Activated T-helper 1 cell treated with anti-CD3 and anti-CD28 coated beads, Interleukin-12 subunit alpha, Interleukin-12 subunit beta, Interleukin-2, Interleukin-4 antibody, amounts not matched to agents 30 ng/mL and 10 ng/mL and 1 ng/mL, durations not matched to agents 14 hours and 24 hours and 36 hours (primary cell): ENCODE measurements at places on chromosomes 2 and 18. TPM values are rescaled to one million over a fixed set of nuclear protein-coding genes. Genes with fewer than 3 reads are reported as not detected.

DNA sequence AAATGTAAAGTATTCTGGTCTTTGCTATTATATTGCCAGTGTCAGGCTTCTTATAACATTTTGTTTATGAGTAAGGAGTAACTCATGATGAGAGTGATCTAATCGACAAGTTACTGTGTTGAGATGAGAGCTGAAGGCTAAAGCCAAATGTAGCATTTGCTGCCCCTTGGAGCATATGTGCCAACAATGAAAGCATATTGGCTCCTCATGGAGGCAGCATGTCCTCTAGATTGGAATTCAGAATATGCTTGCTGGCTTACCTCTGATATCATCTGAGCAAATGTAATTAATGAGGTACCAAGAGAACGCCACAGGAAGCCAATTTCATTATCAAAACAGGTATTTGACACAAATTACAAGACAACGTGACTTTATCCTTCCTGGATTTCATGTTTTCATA lies 781.1 kb upstream of the FSHR start:
- no peaks in the 10 kb centered on the region for H3K27me3 ChIP-seq
- H3K36me3 ChIP-seq = no peaks in the 10 kb centered on the region
- peaks cover 1% of the 10 kb centered on the region for H3K4me1 ChIP-seq
- DNase-seq = no peak

- no peak for DNase-seq
- H3K36me3 ChIP-seq = no peaks in the 10 kb centered on the region
- no peak overlapping the region for H3K27ac ChIP-seq
- no peak overlapping the region for H3K4me3 ChIP-seq
- H3K4me1 ChIP-seq = no peaks in the 10 kb centered on the region
Measured at GRCh38 chr2:238975408-238975807, 127.5 kb downstream of the TWIST2 start.

DNA sequence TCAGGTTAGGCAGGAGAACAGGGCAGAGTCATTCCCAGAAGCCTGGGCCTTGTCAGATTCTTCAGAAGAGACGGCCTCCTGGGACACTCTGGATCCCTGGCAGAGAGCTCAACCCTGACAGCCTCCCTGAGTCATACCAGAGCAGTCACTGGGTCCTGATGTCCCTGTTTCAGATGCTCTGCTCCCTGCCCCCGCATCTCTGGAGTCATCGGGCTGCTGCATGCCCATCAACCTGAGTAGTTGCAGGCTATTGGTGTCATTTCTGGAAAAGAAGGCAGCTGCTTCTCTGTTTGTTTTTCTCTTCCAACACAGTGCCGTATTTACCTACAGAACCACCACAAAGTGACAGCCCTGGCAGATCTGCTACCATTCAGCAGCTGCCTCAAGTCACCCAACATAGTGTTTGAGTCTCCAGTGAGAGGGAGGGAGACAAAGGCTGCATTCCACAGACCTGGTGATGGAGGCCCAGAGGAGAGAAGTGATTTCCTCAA lies 145.1 kb downstream of the B3GNT2 start:
- H3K4me3 ChIP-seq = no peak overlapping the region
- no peak overlapping the region for H3K27ac ChIP-seq
- H3K27me3 ChIP-seq = no peaks in the 10 kb centered on the region
- no peak for DNase-seq
- no peaks in the 10 kb centered on the region for H3K36me3 ChIP-seq

DNA sequence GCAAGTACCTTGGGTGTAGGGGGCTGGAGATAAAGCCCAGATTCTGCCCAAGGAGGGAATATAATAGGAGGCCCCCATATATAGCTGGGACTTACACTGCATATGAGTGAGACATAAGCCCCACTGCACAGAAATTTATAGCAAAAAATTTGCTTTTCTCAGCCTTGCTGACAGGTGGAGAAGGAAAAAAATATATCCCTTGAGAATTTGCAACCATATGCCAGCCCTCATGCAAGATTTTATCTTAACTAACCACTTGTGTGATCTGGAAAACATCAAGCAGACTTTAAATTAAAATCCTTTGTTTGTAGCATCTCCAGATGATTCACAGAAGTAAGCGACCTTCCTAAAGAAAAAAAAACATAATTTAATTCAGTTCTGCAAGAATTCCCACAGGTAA lies 288.2 kb downstream of the BCL2 start:
- peaks cover 5% of the 10 kb centered on the region for H3K4me1 ChIP-seq
- peaks cover 7% of the 10 kb centered on the region for H3K27me3 ChIP-seq
- peaks cover 5% of the 10 kb centered on the region for H3K36me3 ChIP-seq
- no peak for DNase-seq

- no peaks in the 10 kb centered on the region for H3K4me1 ChIP-seq
- no peak for DNase-seq
- H3K27ac ChIP-seq = no peak overlapping the region
- H3K4me3 ChIP-seq = no peak overlapping the region
Measured at GRCh38 chr2:202096736-202097135, 23.7 kb downstream of the KIAA2012 start.

GRCh38 chr2:241603686-241604085 lies 33.3 kb downstream of the THAP4 start:
- no peak overlapping the region for H3K4me3 ChIP-seq
- H3K4me1 ChIP-seq = peaks cover 4% of the 10 kb centered on the region
- no peak for DNase-seq
- no peaks in the 10 kb centered on the region for H3K27me3 ChIP-seq

DNA sequence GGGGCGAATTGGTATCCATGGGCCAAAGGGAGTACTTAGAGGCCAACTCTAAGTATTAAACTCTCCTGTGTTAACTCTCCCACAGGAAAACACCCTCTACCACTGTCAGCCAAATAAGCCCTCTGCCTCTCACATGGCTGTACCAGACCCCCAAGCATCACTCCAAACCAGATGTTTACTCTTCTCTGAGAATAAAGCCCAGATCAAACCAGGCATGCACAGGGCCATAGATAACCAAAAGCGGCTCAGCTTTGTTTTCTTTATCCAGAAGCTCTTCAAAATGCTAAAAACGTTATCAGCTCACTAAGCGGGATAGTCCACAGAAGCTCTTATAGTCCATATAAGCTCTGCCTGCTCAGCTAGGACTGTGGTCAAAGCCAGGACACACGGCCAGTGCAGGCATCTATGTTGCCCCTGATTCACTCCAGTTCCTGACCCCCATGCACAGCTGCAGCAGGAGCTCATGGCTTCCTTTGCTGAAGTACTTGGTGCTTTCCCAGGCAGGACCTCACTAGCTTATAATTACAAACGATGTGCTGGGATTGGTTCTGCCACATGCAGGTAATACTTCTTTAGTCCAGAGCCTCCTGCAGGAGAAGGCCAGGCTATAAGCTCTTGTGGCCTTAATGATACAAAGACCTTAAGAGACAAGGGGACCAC lies 21.0 kb upstream of the SEMA4C start:
- H3K4me3 ChIP-seq = no peak overlapping the region
- H3K4me1 ChIP-seq = peaks cover 17% of the 10 kb centered on the region
- no peak for DNase-seq
- peaks cover 1% of the 10 kb centered on the region for H3K36me3 ChIP-seq
- H3K27me3 ChIP-seq = peaks cover 2% of the 10 kb centered on the region

DNA sequence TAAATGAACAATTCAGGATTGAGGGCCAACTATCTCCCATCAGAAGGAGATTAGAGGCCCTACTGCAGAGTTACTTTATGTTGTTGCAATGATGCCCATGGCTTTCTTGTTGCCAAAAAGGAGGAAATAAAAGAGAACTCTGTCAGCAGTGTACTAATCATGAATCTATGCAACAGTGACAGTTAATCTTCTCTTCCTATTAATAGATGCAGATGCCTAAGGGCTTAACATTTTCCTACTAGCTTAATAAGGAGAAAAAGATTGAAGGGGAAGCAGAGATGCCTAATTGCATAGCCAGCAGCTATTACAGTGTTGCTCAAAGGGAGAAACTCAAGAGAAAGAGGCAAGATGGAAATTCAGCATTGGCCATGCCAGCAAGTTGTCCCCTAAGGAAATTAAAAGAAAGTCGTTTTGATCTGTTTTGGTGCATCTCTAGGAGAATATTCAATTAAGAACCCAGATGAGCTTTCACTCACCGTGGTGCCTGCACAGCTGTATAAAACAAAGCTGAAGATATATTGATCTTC lies 107.1 kb upstream of the KCNJ3 start:
- H3K4me3 ChIP-seq = no peak overlapping the region
- H3K36me3 ChIP-seq = no peaks in the 10 kb centered on the region
- no peaks in the 10 kb centered on the region for H3K4me1 ChIP-seq
- no peak for DNase-seq
- H3K27me3 ChIP-seq = no peaks in the 10 kb centered on the region
- no peak overlapping the region for H3K27ac ChIP-seq

- H3K27ac ChIP-seq = no peak overlapping the region
- no peak overlapping the region for H3K4me3 ChIP-seq
- no peaks in the 10 kb centered on the region for H3K27me3 ChIP-seq
- no peaks in the 10 kb centered on the region for H3K4me1 ChIP-seq
Measured at GRCh38 chr2:164705412-164706167, 84.3 kb upstream of the GRB14 start.

GRCh38 chr2:40028792-40029488 lies 249.9 kb upstream of the THUMPD2 start:
- H3K27ac ChIP-seq = no peak overlapping the region
- H3K36me3 ChIP-seq = no peaks in the 10 kb centered on the region
- DNase-seq = no peak
- H3K4me1 ChIP-seq = peaks cover 9% of the 10 kb centered on the region

GRCh38 chr18:50616484-50617048 lies 56.7 kb downstream of the MAPK4 start:
- no peaks in the 10 kb centered on the region for H3K27me3 ChIP-seq
- H3K36me3 ChIP-seq = no peaks in the 10 kb centered on the region
- no peak for DNase-seq
- H3K4me3 ChIP-seq = no peak overlapping the region

- no peak for DNase-seq
- no peak overlapping the region for H3K27ac ChIP-seq
- peaks cover 37% of the 10 kb centered on the region for H3K4me1 ChIP-seq
- no peaks in the 10 kb centered on the region for H3K27me3 ChIP-seq
- H3K36me3 ChIP-seq = peaks cover 59% of the 10 kb centered on the region
- H3K4me3 ChIP-seq = no peak overlapping the region
Measured at GRCh38 chr2:201156036-201156435, 26.9 kb upstream of the CASP10 start.

- no peak overlapping the region for H3K4me3 ChIP-seq
- peaks cover 8% of the 10 kb centered on the region for H3K27me3 ChIP-seq
- H3K27ac ChIP-seq = no peak overlapping the region
- peak; percentile 4 for DNase-seq
Measured at GRCh38 chr2:119264781-119265692, 41.4 kb downstream of the STEAP3 start.

- H3K4me3 ChIP-seq = peak overlapping the region; percentile 15
- DNase-seq = no peak
- peaks cover 46% of the 10 kb centered on the region for H3K4me1 ChIP-seq
Measured at GRCh38 chr2:30149976-30150375, 3.2 kb downstream of the YPEL5 start.

GRCh38 chr2:24885221-24886125 lies 34.6 kb downstream of the ADCY3 start:
- H3K27ac ChIP-seq = no peak overlapping the region
- no peak for DNase-seq
- H3K4me1 ChIP-seq = peaks cover 19% of the 10 kb centered on the region
- H3K36me3 ChIP-seq = peaks cover 10% of the 10 kb centered on the region
- H3K27me3 ChIP-seq = no peaks in the 10 kb centered on the region
- H3K4me3 ChIP-seq = no peak overlapping the region

- no peaks in the 10 kb centered on the region for H3K36me3 ChIP-seq
- H3K27ac ChIP-seq = no peak overlapping the region
- H3K4me3 ChIP-seq = no peak overlapping the region
- H3K27me3 ChIP-seq = peaks cover 3% of the 10 kb centered on the region
- no peaks in the 10 kb centered on the region for H3K4me1 ChIP-seq
Measured at GRCh38 chr2:240236217-240237111, 96.0 kb upstream of the OTOS start.

DNA sequence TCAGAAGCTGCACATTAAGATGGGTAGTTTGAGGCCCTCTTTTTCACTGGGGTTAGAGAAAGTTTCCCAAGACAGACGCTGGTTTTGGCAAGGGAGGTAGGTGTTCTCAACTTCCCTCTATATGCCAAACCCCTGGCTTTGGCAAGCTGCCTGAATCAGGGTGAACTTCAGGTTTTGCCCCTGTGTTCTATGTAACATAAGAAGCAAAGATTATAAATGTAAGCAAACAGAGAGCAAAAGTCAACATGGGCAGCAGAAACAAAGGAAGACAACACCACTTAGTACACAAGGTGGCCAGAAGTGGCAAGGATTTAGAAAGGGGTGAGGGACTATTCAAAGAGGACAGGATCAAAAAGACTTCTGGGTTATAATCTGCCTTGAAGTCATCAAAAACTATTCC lies 70.5 kb upstream of the TFCP2L1 start:
- H3K4me1 ChIP-seq = no peaks in the 10 kb centered on the region
- H3K36me3 ChIP-seq = peaks cover 22% of the 10 kb centered on the region
- no peaks in the 10 kb centered on the region for H3K27me3 ChIP-seq
- DNase-seq = no peak

DNA sequence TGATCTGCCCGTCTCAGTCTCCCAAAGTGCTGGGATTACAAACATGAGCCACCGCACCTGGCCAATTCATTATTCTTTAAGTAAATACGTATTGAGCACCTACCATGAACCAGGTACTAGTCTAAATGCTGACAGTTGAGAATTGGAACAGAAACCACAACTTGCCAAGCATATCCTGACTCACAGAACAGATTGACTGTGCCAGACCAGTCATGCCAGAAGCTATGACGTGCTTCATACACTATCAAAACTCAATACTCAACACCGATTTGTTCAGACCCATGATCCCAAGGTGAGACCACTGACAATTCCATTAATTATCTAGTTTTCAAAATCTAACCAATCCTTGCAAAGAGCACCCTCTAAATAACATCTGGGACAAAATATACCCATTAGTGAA lies 148.6 kb downstream of the B3GNT2 start:
- no peaks in the 10 kb centered on the region for H3K36me3 ChIP-seq
- DNase-seq = no peak
- no peak overlapping the region for H3K27ac ChIP-seq
- no peaks in the 10 kb centered on the region for H3K27me3 ChIP-seq

GRCh38 chr2:6011921-6012320 lies 319.7 kb downstream of the SOX11 start:
- no peaks in the 10 kb centered on the region for H3K27me3 ChIP-seq
- no peaks in the 10 kb centered on the region for H3K36me3 ChIP-seq
- H3K4me1 ChIP-seq = no peaks in the 10 kb centered on the region
- no peak for DNase-seq
- H3K4me3 ChIP-seq = no peak overlapping the region

DNA sequence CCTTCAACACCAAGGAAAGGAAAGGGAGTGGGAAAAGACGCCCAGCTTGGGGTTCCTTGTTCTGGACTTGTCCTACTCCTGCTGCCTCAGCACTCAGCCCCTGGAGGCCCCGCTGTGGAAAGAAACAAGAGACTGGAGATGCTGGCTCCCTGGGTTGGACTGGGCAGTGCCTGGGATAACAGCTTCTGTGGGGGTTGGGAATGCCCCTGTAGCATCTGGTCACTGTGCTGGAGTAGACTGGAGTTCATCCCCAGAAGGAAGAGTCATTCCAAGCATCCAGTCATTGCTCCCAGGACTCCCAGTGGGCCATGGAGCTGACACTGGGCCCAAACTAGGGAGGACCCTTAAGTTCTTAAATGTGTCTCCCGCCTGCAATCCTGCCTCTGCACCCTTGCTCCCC lies 129.3 kb upstream of the HAAO start:
- H3K27me3 ChIP-seq = peaks cover 3% of the 10 kb centered on the region
- H3K4me1 ChIP-seq = no peaks in the 10 kb centered on the region
- no peak overlapping the region for H3K27ac ChIP-seq
- no peak for DNase-seq
- H3K4me3 ChIP-seq = no peak overlapping the region

TBR1 gene
- total RNA-seq = 0.05 TPM in 1 of 2 replicates, not detected in the other

UNC80 gene
- total RNA-seq = not detected in 2 replicates

ANKRD30B gene
- total RNA-seq = not detected in 2 replicates

SOWAHC gene
- total RNA-seq = 0.24 and 0.31 TPM in 2 replicates

ALPI gene
- total RNA-seq = not detected in 2 replicates

KCNE4 gene
- not detected in 2 replicates for total RNA-seq

TUBA3E gene
- not detected in 2 replicates for total RNA-seq

CLHC1 gene
- 9.0 and 12.3 TPM in 2 replicates for total RNA-seq

RAX gene
- total RNA-seq = not detected in 2 replicates
